ENCODE measurements at places on chromosomes 4 and X.
A peak's percentile ranks its signal among the peaks of the same experiment; 100 is the strongest.

DNA sequence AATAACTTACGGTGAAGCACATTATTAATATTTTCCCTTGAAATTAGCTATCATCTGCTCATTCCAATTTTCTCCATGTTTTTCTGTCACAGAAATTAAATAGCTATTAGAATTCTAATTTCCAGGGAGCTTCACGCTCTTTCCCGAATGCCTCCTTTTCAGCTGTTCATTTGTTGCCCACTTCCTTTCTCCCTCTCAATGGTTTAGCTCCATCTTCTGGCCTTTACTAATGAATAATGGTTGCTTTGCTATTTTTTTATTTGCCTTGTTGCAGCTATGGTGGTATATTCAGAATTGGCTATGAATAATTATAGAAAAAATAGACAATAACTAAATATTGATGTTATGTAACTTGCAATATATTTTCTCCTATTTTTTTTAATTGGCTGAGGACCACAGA is 70.5 kb downstream of the GRIA2 start:
- DNase-seq = no peak

DNA sequence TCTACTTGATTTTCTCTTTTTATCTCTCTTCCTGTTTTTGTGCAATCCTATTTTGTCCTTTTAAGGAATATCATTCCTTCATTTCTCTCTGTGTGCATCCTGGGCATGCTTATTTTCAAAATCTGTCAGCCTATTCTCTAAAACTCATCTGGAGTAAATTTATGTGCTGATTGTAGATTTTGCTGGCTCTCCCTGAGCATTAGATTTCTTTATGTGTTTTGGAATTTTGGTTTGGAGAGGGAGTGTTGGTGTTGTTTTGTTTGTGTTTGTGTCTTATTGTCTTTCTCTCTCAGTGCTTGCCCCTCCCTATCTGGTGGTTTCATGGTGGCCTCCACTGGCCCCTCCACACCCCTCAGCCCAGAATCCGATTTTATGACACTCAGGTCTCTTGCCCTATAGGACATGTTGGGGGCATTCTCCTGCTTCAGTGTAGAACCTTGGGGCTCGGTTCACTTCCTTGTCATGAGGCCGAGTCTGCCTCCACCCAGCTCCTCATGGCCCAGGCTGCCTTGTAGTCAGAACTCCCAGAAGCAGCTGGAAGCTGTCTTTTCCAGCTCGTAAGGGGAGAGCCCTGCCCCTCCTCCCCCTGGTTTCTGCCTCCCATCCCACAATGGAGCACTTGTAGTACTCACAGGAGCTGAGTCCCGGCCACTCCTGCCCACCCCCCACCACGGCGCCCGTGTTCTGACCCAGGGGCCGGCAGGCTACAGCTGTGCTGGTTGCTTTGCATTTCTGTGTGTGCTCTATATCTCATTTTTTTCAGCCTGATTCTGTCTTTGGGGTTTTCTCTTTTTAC is 24.5 kb upstream of the PJA1 start:
- no peak for DNase-seq

DNA sequence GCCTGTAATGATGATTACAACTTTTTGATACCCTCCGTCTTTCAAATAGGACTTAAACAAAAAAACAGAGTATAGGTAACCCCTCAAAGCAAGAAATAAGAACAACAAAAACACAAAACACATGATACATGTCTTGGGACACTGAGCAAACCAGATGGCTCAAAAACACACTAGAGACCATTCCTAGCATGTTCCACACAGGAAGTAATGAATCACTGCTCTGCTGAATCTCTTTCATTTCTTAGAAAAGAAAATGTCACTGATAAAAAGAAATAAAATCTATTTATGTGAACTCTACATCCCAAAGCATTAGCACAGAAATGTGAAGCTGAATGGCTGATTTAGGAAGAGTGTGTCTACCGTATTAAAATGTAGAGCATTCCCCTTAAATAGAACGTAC is 134.5 kb upstream of the IL15 start:
- DNase-seq = no peak

DNA sequence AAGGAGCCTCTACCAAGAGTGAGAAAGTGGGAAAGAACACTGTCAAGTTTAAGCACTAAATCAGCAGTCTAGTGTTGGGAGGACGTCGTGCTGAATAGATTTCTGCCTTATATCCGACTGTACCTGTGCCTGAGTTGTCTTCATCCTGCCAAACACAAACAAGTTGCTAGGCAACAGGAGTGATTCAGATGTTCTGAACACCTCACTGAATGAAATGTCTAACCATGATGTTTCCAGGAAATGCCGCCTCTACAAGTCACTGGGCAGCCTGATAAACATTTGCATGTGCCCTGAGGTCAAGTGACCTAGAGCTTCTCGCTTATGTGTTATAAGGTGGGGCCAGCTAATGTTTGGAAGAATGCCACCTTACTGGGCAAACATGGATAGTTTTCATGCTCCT is 37.9 kb downstream of the SGMS2 start:
- DNase-seq = peak; percentile 4

DNA sequence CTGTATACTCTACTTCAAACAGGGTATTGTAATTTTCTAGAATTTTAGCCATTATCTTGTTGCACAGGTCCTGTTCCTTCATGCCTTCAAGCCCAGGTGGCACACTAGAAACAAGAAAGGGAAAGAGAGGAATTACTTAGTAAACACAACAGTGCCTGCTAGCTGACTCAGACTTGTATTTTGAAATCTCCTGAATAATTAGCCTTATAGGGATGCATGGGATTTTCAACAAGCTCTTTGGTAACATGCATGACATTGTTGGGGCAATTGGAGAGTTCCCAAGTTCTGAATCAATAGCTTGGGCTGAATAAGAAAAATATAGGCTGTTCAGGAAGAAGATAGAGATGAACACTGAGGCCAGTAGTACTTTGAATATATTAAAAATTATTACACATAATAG is 118.8 kb downstream of the FAM13A start:
- no peak for DNase-seq

DNA sequence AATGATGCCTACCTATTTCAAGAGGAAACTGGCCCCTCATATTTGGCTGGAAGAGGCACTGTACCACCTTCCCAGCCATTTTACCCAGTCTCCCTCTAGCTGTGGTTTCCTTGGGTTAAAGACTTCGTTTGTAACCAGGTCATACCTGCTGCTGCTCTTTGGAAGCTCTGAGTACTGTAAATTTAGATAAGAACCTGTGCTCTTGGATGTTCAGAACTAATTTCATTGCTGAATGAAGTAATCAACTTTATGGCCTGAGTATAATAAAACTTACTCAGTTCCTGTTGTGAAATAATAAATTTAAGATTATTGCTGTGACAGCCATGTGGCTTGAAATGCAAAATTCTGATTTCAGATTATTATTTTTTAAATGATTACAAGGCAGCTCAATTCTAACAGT is 12.2 kb downstream of the MTTP start:
- DNase-seq = no peak

DNA sequence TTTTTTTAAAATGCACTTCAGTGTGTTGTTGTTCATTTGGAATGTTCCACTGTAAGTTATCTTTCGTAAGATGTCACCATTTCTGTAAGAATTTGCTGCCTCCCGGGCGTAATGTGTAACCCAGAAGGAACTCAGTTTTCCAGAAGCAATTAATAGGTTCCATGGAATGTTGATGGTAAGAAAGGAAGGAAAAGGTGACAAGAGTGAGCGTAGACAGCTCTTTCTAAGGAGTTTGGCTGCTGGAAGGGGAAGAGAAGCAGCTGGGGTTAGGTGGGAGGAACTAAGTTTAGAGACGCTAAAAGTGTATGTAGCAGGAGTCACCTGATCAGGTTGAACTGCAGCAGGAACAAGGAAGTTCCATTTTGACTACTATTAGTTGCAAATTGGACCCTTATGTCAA is 35.9 kb downstream of the PNMA5 start:
- no peak for DNase-seq

DNA sequence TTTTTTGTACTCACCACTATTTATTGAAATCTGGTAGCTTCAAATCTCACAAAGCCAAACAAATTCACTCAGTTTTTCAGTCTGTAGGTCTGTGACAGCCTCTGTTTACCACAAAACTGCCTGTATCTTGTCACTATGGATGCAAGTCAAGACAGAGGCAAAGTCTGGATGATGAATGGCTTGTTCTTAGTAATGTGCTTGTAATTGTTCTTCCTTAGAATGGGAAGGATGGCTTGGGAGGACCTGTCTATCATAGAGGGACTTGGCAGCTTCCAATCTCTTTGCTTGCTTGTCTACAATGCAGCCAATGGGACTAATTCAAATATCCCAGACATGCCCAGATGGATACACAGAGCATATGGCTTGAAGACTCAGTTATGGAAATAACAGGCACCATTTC is 141.2 kb upstream of the SCML1 start:
- DNase-seq = no peak

DNA sequence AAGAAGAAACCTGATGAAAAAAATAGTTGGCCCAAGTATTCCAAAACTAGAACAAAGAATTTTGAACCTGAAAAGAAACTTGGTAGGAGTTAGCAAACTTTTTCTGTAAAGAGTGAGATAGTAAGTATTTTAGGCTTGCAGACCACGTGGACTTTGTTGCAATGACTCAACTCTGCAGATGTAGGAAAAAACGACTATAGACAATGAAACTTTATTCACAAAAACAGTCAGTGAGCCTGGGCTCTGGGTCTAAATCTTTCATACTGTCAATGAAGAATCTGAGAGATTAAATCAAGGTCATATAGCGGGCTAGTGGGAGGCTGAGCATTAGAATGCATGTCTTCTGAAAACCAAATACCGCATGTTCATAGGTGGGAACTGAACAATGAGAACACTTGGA is 23.0 kb downstream of the SH3D19 start:
- no peak for DNase-seq

GRCh38 chr4:144649646-144650045 is 3.7 kb downstream of the HHIP start:
- DNase-seq = no peak

- peak; percentile 31 for DNase-seq
Measured at GRCh38 chr4:113692809-113693411, 68.6 kb downstream of the CAMK2D start.

GRCh38 chr4:2832981-2833670 is 10.5 kb upstream of the ADD1 start:
- no peak for DNase-seq

GRCh38 chr4:76203541-76203940 is 10.1 kb downstream of the SCARB2 start:
- no peak for DNase-seq

DNA sequence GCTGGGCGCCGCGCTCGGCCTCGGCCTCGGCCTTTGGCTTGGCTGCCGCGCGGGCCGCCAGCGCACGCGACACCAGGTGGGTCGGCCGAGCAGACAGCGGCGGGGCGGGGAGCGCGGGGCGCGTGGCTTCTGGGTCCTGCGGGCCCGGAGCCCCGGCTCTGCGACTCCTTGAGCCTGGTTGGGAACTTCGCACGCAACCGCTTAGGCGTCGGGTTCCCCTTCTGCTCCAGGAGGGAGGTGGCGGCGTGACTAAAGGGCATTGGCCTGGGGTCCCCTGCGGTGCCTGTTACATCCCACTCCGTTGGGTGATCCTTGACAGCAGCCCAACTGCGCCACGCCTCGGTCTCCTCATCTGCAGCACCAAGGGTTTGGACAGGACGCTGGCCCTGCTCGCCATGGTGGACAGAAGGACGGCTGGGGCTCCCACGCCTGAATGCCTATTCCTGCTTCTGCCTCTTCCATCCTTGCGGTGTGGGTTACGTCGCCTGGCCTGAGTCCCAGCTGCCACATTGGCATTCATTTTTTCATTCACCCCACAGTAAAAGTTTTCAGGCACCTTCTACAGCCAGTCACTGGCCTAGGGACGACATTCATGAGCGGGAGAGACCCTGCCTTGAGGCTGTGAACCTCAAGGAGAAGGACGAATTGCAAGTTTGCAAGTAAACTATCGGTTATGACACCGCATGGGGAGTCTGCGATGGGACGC is 631 bp downstream of the EVC start:
- DNase-seq = no peak

- no peak for DNase-seq
Measured at GRCh38 chr4:161929956-161930355, 233.8 kb downstream of the FSTL5 start.

GRCh38 chr4:150591406-150591805 is 9.5 kb downstream of the MAB21L2 start:
- DNase-seq = no peak

DNA sequence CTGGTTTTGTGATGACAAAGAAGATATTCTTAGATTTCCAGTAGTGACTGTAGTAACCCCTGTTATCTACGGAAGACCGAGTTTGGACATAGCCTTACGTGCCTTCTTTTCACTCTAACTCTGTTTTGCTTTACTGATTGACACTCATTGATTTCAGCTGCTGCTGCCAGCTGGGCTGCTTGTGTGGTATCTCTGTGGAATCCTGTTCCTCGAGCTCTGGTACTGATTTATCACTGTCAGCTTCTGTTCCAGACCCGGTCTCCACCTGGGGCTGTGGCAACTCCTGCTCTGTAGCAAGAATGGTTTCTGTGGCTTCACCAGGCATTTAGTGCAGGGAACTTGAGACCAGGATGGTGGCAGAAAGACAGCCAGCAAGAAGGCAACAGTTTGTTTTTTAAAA is 24.6 kb upstream of the LAP3 start:
- DNase-seq = no peak

DNA sequence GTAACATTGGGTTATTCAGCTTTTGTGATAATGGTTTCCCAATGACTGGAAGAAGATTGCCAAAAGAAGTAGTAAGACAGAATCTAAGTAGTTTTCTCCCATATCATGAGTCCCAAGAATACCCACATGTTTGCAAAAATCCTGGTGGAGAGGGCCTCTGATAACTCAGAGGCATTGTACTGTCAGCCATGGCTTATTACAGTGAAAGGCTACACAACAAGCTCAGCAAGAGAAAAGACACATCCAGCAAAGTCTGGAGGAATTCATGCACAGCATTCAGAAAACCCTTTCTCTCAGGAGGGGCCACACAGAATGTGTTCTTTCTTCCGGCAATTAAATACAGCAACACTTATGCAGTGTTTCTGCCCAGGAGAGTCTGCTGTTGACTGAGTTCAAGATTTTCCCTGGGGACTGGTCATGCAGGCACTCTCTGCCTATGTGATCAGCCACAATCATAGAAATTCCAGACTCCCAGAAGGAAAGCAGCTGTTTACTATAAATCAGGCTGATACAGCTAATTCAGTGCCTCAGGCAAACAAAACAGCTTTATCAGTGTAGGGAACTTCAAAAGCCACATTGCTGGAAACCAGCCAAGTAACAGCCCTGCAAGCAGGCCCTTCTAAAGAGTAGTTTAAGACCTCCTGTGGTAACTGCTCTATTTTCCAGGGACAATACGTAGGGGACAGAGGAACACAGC is 937.1 kb downstream of the CCSER1 start:
- no peak for DNase-seq

DNA sequence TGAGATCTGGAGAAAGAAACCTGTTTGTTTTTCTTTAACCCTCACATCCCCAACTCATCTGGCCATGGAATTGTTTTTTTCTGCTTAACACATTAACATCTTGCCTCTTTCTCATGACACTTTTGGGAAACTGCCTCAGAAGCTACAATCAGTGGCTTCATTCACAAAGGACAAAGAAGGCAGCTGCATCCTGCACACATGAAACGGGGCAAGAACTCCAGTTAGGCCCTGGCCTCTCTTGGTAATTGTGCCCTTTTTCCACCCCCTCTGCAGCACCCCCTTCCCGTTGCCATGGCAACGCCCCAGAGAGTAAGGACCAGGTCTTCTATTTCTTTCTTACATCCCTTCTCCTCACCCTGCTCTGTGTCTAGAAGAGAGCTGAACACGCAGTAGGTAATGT is 103.4 kb downstream of the PDGFRA start:
- no peak for DNase-seq

- DNase-seq = peak; percentile 74
Measured at GRCh38 chrX:84501798-84502628, at the start of gene HDX. HDX (minus strand) TSS chrX:84502453; CDS start chrX:84475397, 27,056 bp downstream.

- no peak for DNase-seq
Measured at GRCh38 chrX:69793260-69793935, 177.5 kb downstream of the EDA start.

All from CD4-positive, alpha-beta T cell treated with Interleukin-12 subunit alpha and Interleukin-12 subunit beta, for 1 hour (primary cell).